Stimulated activated CD4-positive, alpha-beta T cell treated with anti-CD3 and anti-CD28 coated beads, Interleukin-12 subunit alpha, Interleukin-12 subunit beta, amount 100 ng/mL, for 4 hours (primary cell): ENCODE measurements at places on chromosomes 16 and 17.
A peak's percentile ranks its signal among the peaks of the same experiment; 100 is the strongest.

DNA sequence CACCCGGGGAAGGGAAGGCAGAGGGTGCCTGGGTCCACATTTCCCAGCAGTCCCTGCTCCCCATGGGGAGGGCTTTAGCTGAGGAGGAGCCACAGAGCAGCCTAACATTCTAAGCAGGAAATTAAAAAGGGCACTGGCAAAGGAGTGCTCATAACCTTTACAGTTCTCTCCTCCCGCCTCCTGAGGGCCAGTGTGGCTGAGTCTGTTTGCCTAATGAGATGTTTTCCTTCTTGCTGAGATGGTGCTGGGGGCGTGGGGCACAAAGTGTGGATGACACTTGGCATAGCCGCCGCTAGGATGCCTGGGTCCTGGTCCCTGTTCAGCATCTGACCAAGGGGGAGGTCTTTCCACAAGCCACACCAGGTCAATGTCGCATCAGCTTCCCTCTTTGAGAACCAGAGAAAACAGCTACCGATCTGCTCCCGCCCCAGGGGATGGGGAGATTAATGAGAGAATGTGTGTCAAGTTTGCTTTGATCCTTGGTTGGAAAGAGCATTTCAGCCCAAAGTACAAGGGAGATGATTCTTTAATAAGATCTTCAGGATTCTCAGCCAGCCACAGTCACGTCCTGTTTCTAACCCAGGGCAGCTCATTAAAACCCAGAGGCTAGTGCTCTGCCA is 5.8 kb downstream of the KIF18B start:
- no peak for DNase-seq

DNA sequence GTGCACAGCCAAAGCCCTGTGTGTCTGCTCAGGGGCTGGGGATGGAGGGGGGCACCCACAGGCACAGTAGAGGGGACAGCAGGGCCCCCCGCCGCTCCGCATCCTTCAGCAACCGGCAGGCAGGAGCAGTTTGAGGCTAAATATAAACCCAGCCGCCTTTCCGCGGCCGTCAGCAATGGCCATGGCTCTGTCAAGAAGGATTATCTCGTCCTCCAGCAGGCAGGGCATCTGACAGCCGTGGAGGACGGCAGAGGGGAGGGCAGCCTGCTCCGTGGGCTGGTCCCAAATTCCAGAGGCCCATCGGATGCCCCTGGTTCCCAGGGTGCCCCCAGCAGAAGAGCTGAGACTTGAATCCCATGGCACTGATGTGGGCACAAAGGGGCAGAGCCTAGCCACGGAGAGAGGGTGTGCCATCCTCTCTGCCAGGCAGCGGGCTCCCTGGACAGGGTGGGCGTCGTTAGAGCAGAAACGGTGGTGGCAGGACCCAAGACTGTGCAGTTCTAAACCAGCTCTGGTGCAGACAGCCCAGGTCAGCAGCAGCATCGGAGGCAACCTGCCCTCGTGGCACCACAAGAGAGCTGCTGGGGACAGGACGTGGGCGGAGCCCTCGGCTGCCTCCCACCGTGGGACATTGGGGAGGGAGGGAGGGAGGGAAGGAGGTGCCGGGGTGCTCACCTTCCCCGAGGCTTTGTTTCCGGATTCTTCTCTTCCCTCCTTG is 198.8 kb upstream of the CIBAR2 start:
- peak; percentile 14 for DNase-seq

- no peak for DNase-seq
These were observed 10.7 kb upstream of the KRT28 start for GRCh38 chr17:40810494-40810893.

DNA sequence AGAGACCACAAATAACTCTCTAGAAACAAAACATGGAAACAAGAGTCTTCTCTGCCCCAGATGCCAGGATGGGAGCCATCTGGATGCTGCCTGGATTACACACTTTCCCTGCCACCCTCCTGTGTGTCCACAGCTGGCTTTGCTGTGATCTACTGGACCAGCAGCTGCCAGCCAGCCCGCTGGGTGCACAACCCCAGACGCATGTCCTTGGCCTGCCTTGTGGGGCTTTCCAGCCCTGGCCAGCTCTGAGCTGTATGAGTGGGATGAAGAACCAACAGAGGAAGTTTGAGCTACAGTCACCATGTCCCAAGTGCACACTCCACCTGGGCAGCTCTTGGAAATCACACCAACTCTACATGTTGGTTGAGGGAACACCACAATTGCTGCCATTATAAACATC is 57.0 kb upstream of the TNRC6C start:
- no peak for DNase-seq

DNA sequence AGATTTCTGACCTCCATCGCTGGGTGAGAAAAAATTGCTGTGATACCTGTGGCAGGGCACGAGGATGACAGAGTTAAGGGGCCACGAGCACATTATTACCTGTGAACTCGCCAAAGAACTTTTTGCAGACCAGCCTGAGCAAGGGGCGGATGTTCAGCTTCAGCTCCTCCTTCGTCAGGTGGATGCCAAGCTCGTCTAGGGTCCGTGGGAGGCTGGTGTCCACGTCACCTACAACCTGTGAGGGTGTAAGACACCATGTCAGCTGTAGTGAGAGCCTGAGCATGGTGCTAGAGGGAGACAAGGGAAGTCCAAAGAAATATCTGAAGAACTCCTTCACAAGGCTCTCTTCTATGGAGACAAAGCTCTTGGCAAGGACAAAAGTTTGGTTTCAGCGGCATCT is 17.1 kb downstream of the HIGD1B start:
- DNase-seq, result no peak

DNA sequence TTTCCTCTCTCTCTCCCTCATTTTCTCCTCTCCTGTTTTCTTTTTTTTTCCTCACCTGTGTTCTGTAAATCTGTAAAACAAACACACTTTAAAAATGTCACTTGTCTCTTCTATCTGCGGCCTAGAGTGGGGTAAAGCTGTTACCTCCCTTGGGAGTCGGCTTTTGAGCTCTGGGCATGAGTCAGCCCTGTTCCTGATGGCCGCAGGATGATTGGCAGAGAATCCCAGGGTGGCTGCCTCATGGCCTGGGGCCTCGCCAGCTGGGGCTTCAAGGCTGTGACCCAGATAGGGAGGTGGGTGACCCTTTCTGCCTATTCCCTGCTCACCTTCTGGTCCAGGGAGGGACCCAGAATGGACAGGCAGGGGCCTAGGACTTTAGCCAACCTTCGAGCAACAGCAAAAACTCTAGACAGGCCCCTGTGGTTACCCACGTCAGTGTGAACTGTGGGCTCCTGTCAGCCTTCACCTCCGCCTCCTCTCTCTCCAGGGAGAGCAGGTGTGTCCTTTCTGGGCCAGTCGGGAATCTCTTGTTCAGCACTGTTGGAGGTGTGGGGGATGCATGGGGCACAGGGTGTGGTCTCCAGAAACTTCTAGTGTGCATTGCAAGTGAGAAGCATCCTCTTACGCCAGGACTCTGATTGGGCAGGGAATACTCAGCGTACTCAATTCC is 87.4 kb downstream of the RAP1GAP2 start:
- no peak for DNase-seq

DNA sequence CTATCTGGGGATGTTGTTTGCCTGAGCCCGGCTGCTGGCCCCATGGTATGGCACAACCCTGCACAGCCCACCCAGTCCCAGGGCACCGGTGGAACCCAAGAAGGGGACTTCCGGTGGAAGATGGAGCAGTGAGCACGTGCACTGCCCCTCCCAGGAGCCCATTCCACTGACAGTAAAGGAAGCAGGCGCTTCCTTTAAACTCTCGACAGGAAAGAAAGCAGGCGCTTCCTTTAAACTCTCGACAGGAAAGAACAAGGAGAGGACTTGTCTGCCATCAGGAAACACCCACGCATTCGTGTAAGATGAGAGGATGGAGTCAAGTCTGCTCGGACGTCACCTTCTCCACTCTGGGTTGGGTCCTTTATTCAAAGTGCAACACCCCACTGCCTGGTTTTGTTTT is 53.7 kb downstream of the IL21R start:
- DNase-seq, result no peak

GRCh38 chr16:27317738-27318391 is 4.1 kb downstream of the IL4R start:
- DNase-seq, result no peak

DNA sequence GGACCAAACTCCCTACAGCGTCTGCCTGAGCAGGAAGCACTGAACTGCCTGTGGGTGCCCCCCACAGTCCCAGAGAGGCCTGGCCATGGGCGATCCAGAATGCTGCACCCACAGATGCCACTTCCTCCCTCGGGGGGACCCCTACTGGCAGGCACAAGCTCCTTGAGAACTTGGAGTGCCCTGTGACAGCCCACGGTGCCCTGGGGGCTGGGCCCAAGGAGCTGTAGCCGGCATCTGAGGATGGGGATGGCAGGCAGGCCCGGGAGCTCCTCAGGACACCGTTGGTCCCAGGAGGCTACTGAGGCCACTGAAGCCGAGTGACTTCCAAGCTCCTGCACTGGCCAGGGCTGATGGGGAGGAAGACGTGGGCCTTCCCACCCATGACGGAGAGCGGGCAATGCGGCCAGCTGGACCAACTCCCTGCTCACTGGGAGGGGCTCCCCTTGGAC is 15.1 kb upstream of the RASD1 start:
- no peak for DNase-seq

DNA sequence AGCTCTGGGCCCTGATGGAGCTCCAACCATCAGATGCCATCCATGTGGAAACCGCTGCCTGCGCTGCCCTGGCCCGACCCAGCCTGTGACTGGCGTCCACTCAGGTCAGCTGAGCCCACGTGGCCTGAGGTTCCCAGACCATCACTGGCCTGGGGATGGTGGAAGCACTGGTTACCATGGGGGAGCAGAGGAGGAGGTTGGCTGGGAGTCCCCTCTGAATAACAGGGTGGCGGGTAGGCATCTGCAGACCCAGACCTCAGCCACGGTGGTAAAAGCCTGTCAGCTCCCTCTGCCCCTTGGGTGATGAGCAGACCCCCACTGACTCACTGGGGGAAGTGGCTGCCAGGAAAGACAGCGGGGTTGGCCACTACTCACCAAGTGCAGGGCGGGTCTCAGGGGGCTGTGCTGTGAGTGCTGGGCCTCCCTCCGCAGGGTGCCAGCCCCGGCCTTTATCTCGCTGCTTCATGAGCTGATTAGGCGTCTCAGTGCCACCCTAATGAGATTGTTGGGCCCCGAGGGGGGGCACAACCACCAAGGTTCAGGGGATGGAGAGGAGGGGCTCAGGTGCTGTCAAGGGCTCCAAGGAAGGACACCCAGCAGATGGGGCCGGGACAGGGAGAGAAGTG is at the start of gene PDE6G:
PDE6G (minus strand) TSS at position 425 of the 626 bp plus-strand sequence. CDS start 3,237 bp downstream, outside the sequence.
- DNase-seq, result no peak

DNA sequence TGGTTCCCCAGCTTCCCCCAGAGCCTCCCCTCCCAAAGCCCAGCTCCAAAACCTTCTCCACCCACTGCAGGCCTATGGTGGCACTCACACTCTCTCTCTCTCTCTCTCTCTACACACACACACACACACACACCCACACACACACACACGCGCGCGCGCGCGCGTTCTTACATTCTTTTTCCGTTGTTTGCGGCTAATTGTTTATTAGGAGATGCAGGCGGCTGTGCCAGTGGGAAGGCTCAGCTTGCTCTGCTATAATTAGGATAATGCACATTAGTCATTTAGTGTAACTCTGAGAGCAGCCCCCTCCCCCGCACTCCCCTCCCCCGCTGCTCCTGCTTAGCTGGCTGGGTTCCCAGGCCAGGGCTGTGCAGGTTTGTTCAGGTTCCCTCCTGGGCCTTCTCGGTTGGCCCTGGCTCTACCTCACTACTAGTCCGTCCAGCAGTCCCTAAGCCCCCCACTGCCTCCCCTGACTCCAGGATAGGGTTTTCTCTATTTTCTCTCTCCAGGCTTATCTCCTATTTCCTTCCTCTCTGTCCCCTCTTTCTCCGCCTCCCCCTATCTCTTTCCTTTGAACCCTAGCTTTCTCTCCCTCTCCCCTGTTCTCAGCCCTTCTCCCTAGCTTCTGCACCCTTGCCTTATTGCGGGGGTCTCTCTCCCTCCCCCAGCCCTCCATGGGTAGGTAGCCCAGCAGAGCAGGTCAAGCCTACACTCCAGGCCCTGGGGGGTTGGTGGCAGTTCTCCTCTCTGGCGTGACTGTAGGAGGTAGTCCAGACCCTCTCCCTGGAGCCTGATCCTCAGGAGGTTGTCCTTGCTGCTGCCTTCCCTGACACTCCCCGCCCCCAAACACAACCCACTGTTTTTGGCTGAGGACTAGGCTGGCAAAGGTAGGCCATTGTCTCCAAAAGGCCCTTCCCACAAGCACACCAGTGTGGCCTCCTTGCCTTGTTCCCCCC is 34.0 kb downstream of the TMEM132E start:
- DNase-seq, result no peak

- no peak for DNase-seq
These were observed 167.9 kb downstream of the CCT6B start for GRCh38 chr17:34793231-34793908.

- DNase-seq, result no peak
These were observed 48.3 kb downstream of the TBC1D16 start for GRCh38 chr17:79987187-79987934.

GRCh38 chr17:19781488-19782458 is 33.7 kb upstream of the ALDH3A1 start:
- no peak for DNase-seq

DNA sequence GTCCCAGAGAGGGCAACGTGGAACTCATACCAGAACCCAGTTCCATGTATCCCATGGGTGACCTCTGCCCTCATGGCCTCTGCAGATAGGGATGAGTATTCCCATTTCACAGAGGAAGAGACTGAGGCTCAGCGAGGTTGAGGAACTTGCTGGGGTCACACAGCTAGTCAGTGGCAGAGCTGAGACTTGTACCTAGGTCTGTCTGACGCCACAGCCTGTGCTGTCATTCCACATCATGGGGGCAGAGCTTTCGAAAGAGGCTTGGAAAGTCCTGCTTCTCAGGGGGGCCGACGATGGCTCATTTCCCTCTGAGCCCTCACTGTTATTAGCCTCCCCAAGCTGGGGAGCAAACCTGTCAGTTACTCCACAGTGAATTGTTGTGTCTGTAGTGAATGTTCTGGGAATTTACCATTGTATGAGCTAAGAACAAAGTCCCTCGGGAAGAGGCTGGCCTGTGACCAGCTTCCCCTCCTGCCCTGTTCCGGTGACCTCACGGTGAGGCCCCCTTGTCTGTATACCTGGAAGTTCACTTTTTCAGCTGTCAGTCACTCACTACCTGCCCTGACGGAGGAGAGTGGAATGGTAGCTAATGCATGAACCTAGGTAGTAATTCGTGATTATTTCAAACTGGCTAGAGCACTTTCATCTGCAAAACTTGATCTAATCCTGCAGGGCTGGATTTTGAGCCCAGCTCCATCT is 8.9 kb downstream of the METTL22 start:
- no peak for DNase-seq

- no peak for DNase-seq
These were observed 26.9 kb downstream of the HSD17B2 start for GRCh38 chr16:82061861-82062525.

GRCh38 chr16:7443142-7443541 is 110.5 kb downstream of the RBFOX1 start:
- DNase-seq, result no peak

GRCh38 chr17:7023576-7024401 is 939 bp downstream of the BCL6B start:
- peak; percentile 96 for DNase-seq

GRCh38 chr17:21251337-21252010 is 1.7 kb downstream of the NATD1 start:
- no peak for DNase-seq

GRCh38 chr17:17086585-17086984 is 44.3 kb downstream of the MPRIP start:
- no peak for DNase-seq

- DNase-seq, result no peak
These were observed 123.7 kb downstream of the METRNL start for GRCh38 chr17:83203073-83203471.

GRCh38 chr17:8164815-8165131 is 2.0 kb upstream of the VAMP2 start:
- no peak for DNase-seq
